Brain (organoid and tissue), 16 donors: ENCODE measurements at places on chromosomes 2 and 18. TPM values are rescaled to one million over a fixed set of nuclear protein-coding genes. Genes with fewer than 3 reads are reported as not detected.
A peak's percentile ranks its signal among the peaks of the same experiment; 100 is the strongest.

- DNase-seq = peak; percentile 77
These were observed 412 bp downstream of the GPD2 start for GRCh38 chr2:156436497-156437085.

DNA sequence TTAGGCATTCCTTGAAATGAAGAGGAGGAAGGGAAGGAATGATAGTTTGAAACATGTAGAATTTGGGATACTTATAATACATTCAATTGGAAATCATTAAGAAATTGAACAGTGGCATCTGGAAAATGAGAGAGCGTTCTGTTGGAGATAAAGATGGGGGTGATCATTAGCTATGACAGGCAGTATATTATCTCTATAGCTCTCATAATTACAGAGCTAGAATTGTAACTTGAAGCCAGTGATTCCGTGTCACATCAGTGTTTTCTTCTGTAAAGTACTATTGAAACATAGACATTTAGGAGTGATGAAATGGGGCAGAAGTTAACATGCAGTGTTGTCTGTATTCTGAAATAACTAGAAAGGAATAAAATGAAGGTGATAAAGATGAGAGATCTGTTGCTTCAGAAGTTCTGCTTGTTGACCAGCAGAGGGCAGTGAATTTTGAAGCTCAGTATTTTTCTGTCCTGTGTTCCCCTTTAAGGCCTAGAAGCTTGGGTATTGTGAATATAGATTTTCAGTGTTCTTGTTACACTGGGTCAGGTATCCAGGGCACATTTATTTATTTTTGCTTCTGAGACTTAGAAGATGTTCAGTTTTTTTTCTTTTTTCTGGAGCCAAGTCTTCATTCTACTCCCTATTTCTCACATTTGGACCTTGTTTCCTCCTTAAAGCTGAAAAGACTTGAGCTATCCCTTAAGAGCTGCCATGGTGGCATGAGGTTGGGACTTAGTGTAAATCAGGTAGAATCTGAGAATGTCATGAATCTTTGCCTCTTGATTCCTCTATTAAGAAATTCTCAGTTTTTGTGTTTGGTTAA, 157.4 kb downstream of the TAF4B start:
- DNase-seq = peak; percentile 83

- no peak for DNase-seq
These were observed 513.9 kb upstream of the NXPH2 start for GRCh38 chr2:139293992-139294548.

GRCh38 chr2:172749388-172749787, 13.7 kb downstream of the RAPGEF4 start:
- DNase-seq = no peak

- DNase-seq = no peak
These were observed 47.7 kb downstream of the MYO7B start for GRCh38 chr2:127582863-127583861.

- DNase-seq = peak; percentile 39
These were observed 90.3 kb downstream of the C1QL2 start for GRCh38 chr2:119068154-119068725.

DNA sequence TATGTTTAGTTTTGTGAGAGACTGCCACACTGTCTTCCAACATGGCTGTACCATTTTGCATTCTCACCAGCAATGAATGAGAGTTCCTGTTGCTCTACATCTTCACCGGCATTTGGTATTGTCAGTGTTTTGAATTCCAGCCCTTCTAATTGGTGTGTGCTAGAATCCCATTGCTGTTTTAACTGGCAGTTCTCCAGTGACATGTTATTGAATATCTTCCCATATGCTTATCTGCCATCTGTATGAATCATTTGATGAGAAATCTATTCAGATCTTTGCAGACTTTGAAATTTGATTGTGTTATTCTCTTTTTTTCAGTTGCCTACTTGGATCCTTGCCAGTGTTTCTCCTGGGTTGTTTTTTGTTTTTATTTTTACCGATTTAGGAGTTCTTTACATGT, 99.0 kb downstream of the SNTG2 start:
- DNase-seq = no peak

DNA sequence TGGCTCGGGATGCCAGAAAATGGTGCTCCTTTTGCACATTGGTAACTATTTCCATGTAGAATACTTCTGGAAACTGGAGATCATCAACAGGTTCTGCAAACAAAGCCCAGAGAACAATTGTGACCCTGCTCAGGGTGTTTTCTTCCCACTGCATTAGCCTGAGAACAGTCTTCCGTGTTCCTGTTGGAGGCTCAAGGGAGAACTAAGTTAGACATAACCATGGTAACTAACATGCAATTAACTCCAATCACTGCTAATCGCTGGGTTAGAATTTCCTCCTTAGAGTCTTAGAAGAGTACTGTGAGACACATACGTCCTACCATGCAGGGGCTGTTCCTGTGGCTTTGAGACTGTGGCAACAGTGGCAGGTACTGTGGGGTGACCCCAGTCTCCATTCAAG, 36.0 kb upstream of the PDIA6 start:
- peak; percentile 57 for DNase-seq

- DNase-seq = peak; percentile 29
These were observed 124.5 kb upstream of the CCDC150 start for GRCh38 chr2:196515051-196515450.

GRCh38 chr2:227713291-227713690, 4.5 kb downstream of the SLC19A3 start:
- no peak for DNase-seq

GRCh38 chr2:124586210-124586609, 561.1 kb downstream of the CNTNAP5 start:
- no peak for DNase-seq

DNA sequence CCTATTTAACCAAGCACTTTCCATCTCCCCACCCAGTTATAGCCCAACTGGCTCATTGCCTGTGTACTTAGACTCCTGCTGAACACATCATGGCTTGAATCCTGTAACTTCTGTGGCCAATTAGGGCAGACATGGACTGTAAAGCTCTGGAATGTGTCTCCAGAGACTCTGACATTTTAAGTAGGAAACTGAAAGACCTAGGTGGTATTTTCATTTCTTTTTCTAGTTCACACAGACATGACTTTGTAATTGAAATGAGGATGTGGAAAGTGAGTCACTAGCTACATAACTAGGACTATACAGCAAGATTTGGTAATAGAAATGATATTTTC, 12.2 kb downstream of the DOK1 start:
- DNase-seq = no peak

GRCh38 chr2:112694182-112694581, 26.6 kb upstream of the NT5DC4 start:
- no peak for DNase-seq

DNA sequence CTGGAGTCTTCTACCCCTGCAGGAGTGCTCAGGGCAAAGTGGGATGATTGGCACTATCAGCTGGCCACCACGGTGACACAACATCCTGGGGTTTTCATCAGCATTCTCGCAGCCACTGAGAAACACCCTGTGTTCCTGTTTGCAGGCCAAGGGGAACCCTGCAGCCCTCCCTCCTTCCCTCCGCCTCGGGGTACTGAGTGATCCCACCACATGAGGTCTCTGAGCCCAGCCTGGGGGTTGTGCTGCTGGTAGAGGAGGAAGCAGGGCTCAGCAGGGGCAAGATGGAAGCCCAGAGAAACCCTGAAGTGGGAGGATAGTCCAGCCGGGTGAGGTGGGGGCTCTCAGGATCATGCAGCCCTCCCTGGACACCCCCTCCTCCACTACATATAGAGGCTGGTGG, at the start of gene OXER1:
OXER1 (minus strand) TSS at position 40 of the 400 bp plus-strand sequence. CDS start 73 bp downstream, outside the sequence.
- DNase-seq = no peak

DNA sequence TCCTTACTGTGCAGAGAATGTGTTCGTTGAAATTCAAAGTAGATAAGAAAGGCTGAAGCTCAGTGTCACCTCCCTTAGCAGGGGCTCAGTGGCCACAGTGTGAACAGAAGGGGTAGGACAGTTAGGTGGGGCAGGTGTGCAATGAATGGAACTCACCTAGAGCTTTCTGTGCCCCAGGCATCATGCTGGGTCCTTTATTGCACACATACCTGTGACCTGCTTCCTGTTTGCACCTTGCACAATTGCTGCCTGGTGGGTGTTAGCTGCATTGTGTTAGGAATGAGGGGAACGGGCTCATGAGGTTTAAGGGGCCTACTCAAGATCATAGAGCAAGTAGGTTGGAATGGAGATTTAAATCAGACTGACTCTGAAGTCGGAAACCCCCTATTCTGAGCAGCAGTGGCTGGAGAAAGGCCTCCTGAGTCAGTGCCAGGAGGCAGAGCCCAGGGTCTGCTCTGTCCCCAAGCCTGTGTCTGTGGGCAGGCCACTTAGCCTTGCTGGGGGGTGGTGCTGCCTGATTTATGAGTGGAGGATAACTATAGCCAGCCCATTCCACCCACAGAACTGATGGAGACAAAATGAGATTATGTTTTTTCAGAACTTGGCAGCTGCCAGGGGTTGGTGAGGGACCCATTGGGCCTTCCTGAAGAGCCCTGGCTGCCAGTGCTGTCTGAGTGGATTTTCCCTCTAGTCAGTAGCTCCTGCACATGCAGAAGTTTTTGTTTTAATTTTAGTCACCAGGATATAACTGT, 76.2 kb downstream of the NPAS2 start:
- no peak for DNase-seq

GRCh38 chr2:11177871-11178690, 22.8 kb downstream of the SLC66A3 start:
- DNase-seq = peak; percentile 79

DNA sequence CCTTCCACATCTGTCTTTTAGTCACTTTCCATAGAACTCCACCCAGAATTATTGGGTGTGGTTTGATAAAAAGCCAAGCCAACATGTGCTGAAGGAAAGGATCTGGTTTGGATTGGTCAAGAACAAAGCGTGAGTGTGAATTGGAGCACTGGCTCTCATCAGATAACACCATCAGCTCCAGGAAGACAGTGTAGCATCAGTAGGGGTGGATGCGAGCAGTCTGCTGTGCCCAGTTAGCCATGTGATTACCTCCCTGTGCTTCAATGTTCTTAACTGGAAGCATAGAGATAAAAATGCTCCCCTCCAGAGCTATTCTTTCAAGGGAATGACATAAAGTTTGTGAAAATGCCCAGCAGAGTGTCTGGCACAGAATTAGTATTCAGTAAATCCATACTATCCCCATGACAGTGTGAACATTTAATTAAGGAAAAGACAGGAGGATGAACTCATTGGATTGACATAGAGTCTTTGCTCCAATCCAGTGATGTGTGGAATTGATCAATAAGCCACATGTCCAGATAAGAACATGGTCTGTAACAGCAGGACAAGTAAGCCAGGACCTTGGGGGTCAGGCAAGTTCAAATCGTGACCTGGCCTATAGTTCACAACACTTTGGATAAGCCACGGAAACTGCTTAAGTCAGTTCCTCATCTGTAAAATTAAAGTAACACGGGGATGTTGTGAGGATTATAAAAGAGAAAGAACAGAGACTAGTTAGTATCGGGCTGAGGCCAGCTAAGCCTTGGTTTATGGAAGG, 68.0 kb downstream of the FAM124B start:
- DNase-seq = no peak

SRBD1 gene
- 5.9 TPM for polyA plus RNA-seq

DNA sequence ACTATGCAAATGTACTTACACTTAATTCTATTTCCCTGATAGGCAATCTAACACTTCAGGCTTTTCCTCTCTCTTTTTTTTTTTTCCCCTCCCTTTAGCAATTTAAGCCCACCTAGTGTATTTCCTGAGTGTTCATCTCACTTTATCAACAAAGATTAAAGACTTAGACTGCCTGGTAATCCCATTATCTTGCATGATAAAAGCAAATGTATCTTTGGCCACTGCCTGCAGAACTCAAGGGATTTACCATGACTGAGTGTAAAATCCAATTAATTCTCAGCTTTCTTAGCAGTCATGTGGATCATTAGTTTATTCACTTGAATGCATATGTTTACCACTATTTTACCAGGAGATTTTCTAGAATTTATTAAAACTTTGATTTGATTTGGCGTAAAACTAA, 1102.2 kb upstream of the GYPC start:
- no peak for DNase-seq

- no peak for DNase-seq
These were observed 248.9 kb downstream of the PAX3 start for GRCh38 chr2:222049946-222050345.

DBI gene
- 253 TPM for polyA plus RNA-seq

GRCh38 chr2:3317871-3318590, 59.6 kb downstream of the EIPR1 start:
- DNase-seq = no peak

GRCh38 chr2:241190291-241190981, 2.0 kb downstream of the ANO7 start:
- no peak for DNase-seq

DNA sequence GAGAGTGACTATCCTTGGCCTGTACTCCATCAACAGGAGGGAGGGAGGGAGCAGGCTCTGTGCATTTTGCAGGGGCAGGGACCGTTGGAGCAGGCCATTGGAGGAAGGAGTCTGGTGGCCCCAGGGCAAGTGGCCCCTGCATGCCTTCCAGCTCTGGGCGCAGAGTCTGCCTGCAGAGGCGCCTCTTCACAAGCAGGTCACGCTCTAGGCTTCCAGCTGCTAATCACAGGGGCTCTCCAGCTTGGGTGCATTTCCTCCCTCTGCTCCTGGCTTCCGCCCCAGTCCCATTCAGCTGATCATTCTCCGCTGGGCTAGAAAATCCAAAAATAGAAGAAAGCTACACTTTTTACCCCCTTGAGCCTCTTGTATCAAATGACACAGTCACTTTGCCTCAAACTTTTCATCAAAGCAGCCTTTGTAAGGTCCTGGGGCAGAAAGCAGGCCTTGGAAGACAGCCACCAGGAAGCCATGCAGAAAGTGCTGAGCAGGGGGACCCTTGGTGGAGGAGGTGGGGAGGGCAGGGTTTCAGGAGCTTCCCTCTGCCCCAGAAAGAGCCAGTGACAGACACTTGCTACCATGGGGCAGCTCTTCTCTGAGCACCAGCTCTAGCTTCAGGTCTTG, 11.3 kb downstream of the TMEM247 start:
- DNase-seq = peak; percentile 80

ARHGAP28 gene
- 1.2 TPM for polyA plus RNA-seq
